Hippocampal formation (tissue), 2 donors: ENCODE measurements at places on chromosomes 12 and 14.

DNA sequence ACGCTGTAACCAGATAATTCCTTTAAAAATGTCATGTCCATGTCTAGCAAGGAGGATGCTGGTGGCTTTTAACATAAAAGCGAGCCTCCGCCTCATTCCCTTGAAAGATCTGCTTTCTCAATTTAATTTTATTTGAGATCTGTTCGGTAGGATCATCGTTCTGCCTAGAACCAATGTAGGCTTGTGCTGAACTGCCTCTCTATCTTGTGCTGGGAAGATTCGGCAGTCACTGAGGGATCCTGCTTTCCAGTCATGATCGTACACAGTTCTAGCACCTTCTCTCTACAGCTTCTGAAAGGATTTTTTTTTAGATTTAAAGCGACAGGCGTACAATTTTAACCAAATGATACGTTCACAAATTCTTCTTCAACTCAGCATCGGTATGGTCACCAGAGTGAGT, 54.3 kb downstream of the PEBP1 start:
- DNase-seq: peak; percentile 32

DNA sequence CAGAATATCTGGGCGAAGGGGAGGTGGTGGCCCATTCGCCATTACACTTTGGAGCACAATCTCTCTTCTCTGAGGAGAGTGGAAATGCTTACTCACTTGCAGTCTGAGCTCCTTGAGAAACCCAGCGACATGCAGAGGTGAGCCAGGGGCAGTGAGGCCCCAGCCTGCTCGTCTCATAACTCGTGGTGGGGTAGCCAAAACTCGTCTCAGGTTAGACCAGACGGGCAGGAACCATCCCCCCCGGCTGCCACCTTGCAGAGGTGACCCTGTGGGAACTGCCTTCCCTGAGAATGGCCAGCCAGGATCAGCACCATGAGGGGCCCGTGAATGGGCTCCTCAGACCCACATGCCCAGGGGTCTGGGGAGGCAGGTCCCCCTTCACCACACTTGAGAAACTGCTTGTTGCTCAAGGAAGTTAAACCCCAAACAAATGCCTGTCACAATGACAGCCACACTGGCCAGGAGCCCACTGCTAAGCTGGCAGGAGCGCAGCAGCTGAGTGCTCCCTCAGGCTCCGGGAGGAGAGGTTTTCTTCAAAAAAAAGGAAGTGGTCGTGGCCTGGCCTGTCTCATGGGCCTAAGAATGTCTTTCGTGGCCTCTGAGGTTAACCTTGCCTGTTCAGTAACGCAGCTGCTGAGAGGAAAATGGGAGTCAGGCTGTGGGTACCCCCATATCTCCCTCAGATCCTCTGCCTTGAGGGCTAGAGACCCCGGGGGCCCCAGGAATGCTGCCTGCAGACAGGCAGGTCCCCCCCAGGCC, 9.2 kb upstream of the ALDH2 start:
- DNase-seq: peak; percentile 23

DNA sequence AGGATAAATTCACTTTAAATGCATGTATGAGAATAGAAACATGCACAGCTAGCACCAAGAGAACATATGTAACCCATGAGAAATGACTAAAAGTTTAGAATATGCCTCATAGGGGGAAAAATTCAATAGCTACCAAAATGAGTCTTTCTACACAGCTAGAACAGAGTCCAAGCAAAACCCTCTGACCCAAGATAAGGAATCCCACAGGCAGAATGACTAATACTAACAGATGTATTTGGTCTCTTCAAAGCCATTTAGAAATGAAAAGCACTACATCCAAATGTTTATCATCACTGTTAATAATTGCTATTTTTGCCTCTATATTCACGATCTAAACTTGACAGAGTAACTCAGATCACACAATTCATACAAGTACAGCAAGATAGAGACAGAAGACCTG, 44.0 kb downstream of the KICS2 start:
- no peak for DNase-seq

DNA sequence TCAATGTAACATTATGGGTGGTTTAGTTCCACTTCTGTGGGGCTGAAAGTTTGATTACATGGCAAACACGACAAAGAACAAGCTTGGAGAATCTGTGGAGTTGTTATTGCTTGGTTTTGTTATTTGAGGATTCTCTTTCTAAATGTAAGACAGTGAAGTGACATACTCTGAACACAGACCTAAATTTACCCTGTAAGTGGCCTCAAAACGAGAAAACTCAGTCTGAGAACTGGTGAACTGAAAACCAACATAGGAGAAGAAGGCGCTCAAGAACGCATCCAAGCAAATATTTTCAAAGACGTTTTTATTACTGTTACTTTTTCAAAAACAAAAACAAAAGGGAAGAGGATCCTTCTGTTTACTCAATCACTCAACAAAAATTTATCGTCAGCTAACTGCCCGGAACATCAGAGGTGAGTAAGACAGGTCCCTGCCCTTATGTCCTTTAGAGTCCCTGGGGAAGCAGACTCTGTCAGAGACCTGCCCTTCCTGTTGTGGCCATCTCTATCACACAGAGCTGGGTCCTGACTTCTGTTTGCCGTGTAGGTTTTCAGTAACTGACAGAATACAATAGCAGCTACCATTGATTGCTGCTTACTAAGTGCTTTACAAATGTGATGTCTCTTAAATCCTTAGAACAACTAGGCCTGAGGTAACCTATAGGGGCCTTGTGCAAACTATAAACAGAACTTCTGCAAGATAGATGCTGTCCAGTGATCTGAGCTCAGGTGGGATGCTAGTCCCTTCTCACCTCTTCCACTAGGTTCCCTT, 79.3 kb upstream of the C12orf71 start:
- no peak for DNase-seq

GRCh38 chr12:72888693-72889092, 616.5 kb downstream of the TRHDE start:
- DNase-seq: no peak

GRCh38 chr12:18462442-18462841, 201.1 kb downstream of the PIK3C2G start:
- no peak for DNase-seq

DNA sequence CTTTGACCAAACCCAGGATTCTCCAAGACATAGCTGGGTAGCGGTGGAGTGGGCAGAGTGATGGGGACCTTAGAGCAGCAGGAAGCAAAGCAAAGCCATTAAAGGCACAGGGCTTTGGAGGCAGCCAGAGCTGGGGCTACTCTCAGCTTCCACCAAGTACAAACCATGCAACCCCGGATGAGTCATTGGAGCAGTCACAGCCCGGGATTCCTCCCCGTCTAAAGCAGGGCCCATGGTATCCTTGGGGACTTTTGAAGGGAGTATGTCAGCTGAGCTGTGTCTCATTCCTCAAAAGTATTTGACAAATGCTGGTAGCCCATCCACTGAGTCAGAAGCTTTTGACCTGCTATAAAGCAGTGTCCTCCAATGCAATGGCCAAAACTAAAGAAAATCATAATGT, 9.7 kb upstream of the IFI27 start:
- DNase-seq: no peak

- no peak for DNase-seq
These were observed 172.9 kb downstream of the ZFP36L1 start for GRCh38 chr14:68619790-68620574.

DNA sequence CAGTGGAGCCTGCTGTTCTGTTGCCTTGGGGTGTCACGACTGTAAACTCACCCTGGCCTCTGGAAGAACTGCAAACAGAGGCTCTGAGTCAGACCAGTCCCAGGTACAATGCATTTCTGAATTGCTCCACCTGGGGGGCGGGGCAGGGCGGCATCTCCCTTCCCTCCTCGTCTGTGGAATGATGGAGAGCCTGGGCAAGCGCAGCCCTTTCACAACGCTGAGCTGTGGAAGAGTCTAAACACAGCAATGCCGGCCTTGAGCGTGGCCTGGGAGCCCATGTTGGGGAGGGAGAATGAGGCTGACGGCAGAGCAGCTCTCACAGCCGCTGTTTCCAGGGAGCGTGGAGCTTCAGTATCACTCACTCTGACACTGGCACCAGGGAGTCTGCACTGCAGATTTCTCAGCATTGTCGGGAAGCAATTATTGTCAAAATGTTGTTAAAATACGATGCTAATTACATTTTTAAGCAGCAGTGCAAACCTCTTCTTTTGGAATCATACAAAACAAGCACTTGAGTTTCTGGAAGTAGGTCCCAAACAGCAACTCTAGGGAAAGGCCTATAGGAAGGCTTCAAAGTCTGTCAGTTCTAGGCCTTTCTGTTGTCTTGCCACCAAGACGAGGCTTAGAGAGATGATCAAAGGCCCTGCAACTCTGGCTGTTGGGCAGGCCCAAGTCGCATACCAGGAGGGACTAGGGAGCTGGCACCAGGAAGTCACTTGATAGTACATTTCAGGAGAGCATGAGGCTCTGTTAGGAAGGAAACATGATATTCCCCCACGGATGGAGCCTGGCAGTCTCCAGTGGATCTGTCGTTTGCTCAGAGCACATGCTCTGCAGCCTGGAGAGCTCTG, 244.0 kb upstream of the FKBP4 start:
- DNase-seq: no peak

GRCh38 chr12:29152223-29152868, 3.3 kb downstream of the FAR2 start:
- DNase-seq: no peak

DNA sequence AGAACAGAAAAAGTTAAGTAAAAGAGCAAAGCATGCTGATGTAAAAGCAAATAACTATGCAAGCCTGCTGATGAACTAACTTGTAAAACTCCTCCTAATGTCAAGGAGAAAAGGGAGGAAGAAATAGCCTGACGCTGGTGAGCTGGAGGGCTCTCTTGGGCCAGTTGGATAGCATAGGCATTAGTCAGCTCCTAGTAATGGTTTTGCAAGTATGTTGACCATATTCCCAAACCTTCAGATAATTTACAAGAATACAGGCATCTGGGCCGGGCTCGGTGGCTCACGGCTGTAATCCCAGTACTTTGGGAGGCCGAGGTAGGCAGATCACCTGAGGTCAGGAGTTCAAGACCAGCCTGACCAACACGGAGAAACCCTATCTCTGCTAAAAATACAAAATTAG, 871.4 kb downstream of the C12orf50 start:
- DNase-seq: no peak

- DNase-seq: no peak
These were observed 28.7 kb downstream of the SLC41A2 start for GRCh38 chr12:104929368-104929767.

GRCh38 chr12:119229837-119230236, 51.1 kb downstream of the HSPB8 start:
- DNase-seq: peak; percentile 5

GRCh38 chr12:115046805-115047204, 362.8 kb upstream of the TBX3 start:
- no peak for DNase-seq

DNA sequence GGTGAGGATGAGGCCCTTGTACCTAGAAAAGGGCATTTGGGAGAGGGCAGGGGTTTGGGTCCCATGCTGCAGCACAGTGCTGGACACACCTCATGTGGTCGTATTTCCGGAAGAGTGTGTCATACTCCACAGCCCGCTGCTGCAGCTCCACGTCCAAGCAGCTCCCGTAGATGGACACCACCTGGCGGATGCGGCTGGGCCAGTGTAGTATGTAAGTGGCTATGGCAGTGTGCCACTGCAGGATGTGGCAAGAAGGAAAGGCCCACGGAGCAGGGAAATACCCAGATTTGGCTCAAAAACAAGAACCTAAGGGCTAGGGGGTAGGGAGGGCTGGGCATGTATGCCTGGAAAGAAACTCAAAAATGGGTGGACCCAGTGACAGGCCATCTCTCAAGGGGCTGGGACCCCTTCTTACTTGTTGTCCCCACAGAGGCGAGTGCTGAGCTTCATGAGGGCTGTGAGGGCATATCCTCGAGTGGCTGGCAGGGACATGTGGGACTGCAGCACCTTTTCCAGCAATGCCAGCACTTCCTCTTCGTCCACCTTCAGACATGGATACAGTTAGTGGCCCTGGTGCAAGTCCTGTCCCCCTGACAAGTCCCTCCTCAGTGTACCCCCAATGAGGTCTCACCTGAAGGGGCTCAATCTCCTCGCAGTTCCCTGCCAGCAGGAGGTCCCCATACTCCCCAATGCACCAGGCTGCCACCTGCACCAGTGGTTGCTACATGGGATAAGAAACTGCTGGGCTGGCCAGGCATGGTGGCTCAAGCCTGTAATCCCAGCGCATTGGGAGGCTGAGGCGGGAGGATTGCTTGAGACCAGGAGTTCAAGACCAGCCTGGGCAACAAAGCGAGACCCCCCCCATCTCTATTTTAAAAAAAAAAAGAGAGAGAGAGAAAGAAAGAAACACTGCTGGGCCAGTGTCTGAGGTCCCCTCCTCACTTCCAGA, 5.4 kb downstream of the AP1G2 start:
- DNase-seq: no peak

GRCh38 chr14:32572867-32573150, 243.7 kb downstream of the AKAP6 start:
- DNase-seq: no peak

- no peak for DNase-seq
These were observed 2.3 kb downstream of the MTA1 start for GRCh38 chr14:105421723-105422615.

- no peak for DNase-seq
These were observed 13.7 kb downstream of the CHFR start for GRCh38 chr12:132873724-132874123.
